HuH-7.5 (cell line): ENCODE measurements at places on chromosomes 12 and 14.
A peak's percentile ranks its signal among the peaks of the same experiment; 100 is the strongest.

DNA sequence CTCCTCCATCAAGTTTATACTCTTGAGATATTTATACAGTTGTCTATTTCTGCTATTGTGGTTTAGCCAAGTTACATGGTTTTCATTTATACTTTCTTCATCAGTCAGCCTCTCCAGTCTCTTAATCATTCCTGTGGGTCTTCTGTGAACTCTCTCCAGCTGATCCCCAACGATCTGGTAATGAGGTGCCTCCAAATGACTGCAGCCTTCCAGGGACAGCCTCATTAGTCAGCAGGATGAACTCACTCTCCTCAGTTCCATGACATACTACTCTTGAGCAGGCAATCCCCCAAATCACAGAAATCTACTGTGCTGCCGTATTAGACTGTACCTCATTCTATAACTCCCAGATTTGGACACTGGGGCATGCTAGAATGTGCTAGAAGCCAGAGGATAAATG, 15.3 kb downstream of the AREL1 start:
- DNase-seq, result no peak

DNA sequence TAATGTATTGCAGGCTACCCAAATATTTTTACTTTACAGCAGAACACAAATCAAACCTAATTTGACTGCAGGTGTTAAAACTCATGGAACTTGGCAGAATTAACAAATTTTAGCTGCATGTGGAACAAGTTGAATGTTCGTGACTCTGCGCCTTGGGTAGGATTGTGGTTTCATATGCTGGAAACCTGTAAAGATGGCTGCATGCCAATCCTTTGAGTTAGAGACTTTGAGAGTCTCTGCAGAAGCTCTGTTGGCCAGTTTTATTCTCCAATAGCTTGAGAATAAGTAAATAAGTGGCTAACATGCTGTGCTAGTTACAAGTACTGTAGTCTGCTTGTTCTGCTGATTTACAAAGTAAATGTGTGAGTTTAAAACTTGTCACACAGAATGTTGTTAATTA, 77.8 kb downstream of the PDE6H start:
- DNase-seq, result no peak

GRCh38 chr14:99318091-99318958, 46.3 kb upstream of the BCL11B start:
- DNase-seq, result no peak

DNA sequence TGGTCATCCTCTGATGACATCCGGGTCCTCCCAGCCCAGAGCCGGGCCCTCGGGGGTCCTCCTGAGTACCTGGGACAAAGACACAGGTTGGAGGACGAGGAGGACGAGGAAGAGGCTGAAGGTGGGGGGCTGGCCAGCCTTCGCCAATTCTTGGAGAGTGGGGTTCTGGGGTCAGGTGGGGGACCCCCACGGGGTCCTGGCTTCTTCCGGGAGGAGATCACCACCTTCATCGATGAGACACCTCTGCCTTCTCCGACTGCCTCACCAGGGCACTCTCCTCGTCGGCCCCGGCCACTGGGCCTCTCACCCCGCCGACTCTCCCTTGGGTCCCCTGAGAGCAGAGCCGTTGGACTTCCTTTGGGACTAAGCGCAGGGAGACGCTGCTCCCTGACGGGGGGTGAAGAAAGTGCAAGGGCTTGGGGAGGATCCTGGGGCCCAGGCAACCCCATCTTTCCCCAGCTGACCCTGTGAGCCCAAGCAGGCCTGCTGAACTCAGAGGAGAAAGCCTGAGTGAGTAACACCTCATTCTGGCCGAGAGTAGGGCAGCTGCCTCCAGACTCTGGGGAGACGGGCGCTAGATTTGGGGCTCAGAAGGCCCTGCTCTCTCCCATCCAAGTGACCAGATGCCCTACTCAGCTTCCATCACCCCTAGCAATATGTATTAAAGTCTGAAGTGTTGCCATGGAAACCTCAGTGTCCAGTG, 1.3 kb upstream of the P3H3 start:
- no peak for DNase-seq

- DNase-seq, result no peak
Observed at GRCh38 chr14:42322531-42323284, 716.0 kb downstream of the LRFN5 start.

DNA sequence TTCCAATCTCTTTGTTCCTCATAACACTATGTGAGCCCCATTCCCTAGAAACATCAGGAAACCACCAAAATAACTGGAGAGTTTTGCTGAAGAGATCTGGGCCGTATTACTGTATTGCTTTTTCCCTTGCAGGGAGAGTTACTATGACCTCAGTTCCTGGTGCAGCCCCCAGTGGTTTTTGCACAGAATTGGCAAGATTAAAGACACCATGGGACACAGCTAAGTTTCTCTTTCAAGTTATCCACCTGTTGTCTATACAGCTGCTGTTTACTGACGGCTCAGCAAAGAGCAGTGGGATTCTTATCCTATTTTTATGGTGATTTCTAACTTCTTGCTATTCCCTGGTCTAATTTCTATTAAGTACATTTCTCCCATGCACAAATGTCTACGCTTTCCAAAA, 77.1 kb upstream of the SLC35F4 start:
- no peak for DNase-seq

- DNase-seq, result no peak
Observed at GRCh38 chr12:51726161-51726560, 122.4 kb downstream of the FIGNL2 start.

GRCh38 chr12:19964549-19964948, 403.8 kb upstream of the PDE3A start:
- no peak for DNase-seq

DNA sequence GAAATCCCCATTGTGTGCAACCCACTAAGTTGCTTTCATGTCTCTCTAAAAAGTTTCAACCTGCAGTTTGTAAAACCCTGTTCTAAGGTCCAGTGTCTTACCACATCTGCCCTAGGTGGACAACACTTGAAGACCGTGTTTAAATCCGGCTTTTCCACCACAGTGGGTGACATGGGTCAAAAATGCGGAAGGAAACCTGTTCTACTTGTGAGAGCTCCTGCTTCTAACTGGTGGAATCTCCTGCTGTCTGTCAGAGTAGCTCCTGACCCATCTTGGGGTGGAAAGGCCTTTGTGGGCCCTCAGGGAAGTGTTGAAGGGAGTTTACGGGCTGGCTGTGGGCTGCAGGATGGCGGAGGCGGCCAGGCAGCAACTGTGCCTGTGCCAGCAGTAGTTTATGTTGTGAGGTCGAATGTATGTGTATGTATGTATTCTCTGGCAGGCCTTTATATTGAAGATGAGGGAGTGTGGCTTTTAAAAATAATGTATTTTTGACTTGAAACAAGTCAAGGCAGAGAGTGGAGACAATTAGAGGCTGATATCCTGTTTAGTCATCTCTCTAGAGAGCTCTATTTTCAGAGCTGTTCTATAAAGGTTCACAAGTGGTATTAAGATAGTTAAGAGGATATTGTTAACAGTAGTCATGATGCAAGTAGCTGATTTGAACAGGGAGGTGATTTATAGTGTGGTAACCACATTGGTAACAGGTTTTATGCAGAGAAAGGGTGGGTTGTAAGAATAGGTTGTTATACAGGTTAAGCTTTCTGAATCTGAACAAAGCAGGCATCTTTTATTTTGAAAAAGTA, 67.0 kb downstream of the PRKCH start:
- DNase-seq, result no peak

DNA sequence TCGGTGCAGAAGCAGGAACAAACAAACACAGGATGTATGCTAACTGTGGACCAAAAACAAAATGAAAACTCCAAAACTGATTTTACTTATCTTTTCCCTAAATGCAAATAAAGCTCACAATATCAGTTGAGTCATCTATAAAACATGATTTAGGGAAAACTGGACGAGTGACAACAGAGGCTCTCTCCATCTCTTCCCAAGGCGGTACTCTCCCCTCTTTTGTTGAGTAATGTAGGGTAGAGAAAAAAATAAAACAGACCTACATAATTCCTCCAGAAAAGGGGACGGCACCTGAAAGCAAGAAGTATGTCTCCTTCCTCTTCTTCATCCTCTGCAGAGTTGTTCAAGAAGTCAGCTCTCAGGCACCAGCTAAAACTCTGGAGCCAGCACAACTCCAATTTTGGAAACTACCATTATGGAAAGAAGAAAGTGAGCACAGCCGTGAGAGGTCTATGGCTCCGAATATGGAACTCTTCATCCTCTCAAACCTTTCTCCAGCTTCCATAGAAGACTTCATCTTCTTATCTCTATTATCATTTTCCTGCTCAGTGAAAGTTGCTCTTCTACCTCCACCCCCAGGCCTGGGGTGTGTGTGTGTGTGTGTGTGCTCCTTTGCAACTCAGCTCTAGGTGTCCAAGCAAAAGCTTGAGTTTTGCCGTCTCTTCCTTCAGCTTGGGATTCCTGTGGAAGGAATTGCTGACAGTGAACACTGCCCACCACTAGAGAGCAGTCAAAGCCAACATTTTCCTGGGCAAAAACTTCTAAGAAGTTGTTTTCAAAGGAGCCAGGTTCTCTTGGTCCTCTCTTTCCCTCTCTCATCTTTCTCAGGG, 155.4 kb downstream of the DIO2 start:
- DNase-seq, result peak; percentile 0

GRCh38 chr12:2289525-2289924, 236.7 kb downstream of the CACNA1C start:
- DNase-seq, result no peak

- no peak for DNase-seq
Observed at GRCh38 chr12:124923905-124924734, 9.7 kb upstream of the UBC start.

GRCh38 chr12:68622250-68622649, 11.6 kb downstream of the RAP1B start:
- no peak for DNase-seq

DNA sequence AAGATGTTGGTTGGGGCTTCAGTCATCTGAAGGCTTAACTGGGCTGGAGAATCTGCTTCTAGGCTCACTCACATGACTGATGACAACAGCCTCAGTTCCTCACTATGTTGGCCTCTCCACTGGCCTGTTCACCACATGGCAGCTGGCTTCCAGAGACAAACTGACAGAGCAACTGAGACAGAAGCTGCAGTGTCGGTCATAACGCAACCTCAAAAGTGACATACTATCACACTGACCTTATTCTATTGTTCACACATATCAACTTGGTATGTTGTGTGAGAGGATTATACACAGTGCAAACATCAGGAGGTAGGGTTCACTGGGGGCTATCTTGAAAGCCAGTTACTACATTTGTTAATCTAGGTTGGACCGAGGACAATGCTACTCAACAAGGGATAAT, 92.9 kb downstream of the PAWR start:
- no peak for DNase-seq

DNA sequence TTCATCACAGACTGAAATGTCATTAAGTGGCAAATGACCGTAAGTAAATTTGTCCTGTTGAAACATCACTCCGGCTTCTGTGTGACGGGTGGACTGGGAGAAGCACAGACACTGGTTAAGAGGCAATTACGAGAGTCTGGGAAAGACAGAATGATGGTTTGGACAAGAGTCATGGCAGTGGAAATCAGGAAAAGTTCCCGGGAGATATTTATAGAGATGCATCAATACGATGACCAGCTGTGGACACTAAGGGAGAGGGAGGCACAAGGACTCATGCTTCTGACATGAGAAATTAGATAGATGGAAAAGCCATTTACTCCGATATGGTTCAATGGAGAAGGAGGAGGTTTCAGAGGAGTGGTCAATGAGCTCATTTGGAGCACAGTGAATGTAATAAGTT, 27.3 kb downstream of the CKAP4 start:
- no peak for DNase-seq

GRCh38 chr14:72518809-72519377, 375.0 kb downstream of the DPF3 start:
- DNase-seq, result no peak

DNA sequence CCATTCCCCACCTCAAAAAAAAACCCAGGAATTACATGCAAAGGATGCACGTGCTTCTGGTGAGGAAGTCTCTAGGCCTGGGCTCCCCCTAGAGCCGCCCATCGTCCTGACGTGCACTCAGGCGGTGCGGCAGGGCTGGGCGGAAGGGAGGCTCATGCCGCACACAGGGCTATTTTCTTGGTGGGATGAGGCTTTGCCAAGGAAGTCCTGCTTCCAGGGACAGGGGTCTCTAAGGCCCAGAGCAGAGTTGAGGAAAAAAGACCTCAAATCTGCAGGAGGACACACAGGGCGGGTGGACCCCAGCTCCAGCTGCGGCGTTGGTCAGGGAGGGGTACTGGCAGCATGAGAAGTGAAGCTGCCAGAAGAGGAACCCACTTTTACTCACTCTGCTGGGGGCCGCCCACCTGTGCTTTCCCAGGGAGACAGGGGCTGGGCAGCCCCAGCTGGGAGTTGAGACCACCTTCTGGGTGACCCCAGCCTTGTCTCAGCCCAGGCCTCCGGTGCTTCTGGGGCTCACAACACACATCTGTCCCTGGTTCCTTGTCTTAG, 4.2 kb downstream of the RHOF start:
- no peak for DNase-seq

DNA sequence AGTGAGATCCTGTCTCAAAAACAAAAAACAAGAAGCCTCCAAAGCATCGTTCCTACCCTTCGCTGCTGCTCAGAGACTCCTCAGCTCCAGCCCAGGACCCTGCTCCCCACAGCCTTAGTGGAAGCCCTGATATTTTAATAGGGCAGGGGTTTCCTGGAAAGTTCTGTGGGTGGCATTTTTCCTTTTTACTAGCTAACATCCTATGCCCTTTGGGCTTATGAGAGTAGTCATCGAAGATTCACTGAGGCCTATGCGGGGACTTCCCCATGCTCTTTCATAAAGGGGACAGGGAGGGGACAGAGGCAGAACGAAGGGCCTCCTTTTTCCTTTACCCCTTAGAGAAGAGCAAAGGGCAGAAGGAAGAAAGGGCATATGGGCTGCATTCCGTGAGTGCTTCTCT, 8.3 kb downstream of the LAG3 start:
- no peak for DNase-seq

DNA sequence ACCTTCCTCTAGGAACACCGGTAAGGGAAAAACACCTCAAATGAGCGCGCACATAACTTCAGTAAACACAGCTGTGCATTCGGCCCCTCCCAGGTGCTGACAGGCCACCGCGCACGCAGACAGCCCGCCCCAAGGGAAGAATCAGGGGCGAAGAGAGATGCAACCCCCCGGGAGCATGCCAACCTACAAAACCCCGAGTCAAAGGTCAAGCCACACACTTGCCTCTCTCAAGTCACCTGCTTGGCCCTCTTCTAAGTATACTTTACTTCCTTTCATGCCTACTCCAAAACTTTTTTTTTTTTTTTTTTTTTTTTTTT, 2.3 kb upstream of the CYP46A1 start:
- DNase-seq, result no peak

GRCh38 chr14:56648508-56649301, 69.1 kb downstream of the TMEM260 start:
- no peak for DNase-seq

GRCh38 chr12:45322810-45323209, 106.9 kb downstream of the ANO6 start:
- no peak for DNase-seq

DNA sequence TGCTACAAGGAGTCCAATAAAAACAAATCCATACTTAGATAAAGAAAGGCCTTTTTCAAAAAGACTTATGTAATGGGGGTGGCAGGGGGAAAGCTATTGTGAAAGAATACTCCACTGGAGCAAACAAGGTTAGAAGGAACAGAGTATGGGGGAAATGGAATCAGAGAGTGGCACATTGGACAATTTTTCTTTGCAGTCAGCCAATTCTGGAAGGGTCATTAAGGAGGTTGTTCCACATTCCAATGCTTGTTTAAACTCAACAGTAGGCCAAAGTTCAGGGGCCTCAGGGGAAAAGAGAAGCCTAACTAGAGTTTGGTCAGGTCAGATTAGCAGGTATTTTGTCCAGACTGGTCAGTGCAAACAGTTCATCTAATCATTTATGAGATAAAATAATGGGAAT, 105.2 kb upstream of the RESF1 start:
- DNase-seq, result peak; percentile 20
